ENCODE measurements at places on chromosomes 12 and 14.

- no peak for DNase-seq
Observed at GRCh38 chr14:101873076-101873825, 91.1 kb upstream of the DYNC1H1 start.

DNA sequence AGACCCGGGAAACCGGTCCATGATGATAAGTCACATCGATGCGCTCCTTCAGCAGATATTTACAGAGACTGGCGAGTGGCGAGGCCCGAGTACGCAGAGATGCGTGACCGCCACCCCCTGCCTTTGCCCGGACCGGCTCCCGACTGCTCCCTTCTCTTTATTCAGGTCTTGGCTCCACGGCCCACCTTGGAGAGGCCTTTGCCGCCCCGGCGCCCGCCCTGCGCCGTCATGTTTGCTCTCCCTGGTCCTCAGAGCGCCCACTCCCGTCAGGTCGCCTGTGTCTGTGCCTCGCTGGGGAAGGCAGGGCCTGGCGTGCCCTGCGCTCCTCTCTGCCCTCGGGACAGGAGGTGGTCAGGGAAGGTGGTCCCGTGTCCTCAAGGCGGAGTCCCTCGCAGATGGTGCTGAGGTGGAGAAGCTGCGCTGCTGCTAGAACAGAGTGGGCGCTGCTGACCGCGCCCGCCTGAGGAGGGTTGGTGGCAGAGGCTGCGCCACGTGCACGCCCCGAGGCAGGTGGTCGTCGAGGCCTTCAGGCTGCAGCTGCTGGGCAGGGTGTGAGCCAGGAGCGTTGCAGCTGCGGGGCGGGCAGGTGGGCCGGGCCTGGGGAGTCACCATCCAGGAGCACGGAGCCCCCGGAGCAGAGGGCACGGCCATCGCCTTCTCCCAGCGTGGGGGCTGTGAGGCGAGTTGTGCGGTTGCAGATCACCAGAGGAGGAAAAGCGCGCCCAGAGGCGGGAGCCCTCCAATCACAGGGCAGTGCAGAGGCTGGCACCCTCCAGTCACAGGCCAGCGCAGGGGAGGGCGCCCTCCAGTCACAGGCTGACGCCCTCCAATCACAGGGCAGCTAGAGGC lies 27.2 kb downstream of the DDX51 start:
- DNase-seq: no peak

GRCh38 chr14:72618424-72618823 lies 275.5 kb downstream of the DPF3 start:
- no peak for DNase-seq

DNA sequence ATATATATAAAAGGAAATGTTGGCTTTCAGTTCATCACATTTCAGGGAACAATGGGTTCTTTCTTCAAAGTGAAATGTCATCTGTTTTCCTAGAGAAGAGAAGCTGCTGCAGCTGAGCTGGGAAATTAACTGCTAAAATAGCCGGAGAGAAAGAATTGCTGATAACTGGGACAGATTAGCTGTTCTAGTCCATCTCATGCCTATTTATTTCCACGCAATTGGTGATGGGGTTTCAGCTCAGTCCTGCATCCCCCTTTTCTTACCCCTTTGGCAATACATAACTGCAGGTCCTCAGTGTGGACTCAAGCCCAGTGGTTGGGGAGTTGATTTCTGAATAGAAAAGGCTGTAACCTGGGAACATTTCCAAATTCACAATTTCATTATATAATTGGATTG lies 436.9 kb upstream of the TMEM132C start:
- DNase-seq: no peak

DNA sequence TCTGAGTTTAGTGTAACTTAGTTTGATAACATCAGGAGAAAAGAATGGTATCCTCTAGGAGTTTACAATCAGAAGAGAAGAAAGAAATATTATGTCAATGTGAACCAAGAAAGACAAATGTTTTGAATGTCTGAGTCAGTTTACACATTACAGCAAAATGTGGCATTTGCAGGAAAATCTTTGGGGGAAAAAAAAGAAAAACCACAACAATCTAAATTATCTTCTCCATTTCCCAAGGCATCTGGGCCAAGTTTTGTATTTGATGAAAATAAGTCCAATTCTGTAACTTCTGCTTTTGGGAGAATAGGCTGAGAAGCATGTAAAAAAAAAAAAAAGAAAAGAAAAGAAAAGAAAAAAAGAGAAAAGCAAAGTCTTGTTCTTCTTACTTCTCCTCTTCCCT lies 58.8 kb upstream of the FLRT2 start:
- no peak for DNase-seq

DNA sequence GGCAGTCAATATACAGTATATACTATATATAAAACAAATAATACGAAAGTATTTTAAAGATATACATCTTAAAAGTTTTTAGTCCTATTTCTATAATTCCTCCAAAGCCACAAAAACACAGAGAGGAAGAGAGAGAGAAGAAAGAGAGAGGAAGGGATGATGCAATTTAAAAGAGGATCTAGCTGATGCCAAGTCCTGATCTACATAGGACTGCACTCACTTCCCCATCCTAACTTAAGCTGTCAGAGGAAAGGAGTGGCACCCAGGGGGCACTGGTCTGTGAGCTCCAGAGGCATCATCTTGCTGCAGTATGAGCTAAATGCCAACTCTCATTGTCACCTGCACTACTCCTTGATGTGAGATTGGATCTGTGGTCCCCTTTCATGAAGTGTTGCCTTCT lies 95.8 kb downstream of the C12orf42 start:
- peak; percentile 60 for DNase-seq

DNA sequence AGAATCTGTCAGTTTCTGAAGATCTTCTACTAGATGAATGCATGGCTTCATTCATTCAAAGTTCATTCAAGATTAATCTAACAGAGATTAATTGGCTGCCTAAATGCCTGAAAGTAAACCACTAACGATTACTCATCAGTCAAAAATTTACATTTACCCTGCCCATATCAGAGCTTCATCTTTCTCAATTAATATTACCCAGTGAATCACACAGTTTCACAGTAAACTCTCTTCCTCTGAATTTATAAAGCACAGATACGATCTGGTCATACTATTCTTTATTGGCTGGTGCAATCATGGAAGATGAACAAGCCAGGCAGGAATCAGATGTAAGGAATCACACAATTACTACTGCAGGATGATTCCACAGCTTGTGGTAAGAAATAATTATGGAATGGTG lies 377.7 kb downstream of the SLC16A7 start:
- DNase-seq: no peak

DNA sequence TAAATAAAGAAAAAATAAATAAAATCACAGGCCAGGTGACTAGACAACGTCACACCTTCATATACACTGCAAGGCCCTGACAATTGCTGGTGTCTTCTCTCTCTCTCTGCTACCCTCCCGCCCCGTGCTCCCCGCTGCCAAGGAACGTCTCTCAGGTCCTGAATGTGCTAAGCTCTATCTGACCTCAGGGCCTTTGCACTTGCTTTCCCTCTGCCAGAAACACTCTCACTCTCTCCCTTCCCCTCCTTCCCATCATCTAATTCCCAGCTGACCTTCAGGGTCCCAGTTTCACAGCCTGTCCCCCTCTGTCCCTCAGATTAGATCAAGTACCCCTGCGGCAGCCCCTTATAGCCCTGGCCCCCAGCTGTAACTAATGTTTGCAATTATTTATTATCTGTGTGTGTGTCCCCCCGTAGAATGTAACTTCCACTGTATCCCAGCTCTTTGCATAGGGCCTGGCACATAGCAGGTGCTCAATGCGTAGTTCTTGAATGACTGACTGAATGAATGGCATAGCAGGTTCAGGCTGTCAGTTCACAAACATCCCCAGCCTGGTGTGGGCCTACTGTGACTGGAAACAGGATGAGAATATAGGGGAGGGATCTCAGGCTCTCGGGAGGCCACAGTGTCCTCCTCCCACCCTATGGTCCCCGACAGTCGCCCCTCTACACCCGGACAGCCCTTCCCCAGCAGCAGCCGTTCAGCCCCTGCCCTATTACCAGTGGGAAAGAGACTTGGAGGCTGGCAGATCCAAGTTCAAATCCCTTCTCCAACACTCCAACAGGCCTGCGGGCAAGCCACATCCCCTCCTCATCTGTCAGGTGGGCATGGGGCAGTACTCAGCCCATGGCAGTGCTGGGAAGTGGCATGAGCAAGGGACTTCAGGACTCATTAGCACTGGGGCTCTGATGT lies 6.6 kb downstream of the BEGAIN start:
- no peak for DNase-seq

- DNase-seq: no peak
Observed at GRCh38 chr12:85179680-85180270, 100.2 kb upstream of the ALX1 start.

DNA sequence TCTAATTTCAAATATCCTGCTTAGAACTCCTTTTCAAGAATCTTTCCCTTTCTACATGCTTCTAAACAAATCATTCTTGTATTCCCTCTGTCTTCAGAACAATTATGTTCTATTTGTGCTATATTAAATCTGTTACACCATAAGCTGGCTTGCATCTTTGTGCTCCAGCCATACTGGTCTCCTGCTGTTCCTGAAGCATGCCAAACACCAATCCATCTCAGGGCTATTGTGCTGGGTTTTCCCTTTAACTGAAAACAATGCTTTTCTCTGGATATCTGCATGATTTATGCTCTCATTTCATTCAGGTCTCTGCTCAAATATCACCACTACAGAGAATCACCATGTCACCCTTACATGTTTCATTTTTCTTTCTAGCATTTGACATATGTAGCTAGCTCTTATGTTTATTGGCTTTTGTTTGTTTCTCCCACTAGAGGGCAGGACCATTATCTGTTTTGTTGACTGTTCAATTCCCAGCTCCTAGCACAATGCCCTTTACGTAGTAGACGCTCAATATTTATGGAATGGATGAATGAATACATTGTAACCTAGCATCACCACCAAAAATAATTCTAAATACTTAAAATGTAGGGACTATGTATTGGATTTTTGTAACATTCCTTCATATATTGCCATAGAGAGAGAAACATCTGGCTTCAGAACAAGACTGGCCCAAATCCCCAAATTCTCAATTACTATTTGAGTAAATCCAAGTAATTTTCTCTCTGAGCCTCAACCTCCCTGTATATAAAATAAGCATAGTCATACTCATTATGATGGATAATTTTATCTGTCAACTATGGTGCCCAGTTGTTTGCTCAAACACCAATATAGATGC lies 302.0 kb upstream of the SYT1 start:
- DNase-seq: no peak

- no peak for DNase-seq
Observed at GRCh38 chr12:75917083-75917482, 114.5 kb downstream of the PHLDA1 start.

GRCh38 chr14:93880021-93880820 lies 46.9 kb upstream of the FAM181A start:
- no peak for DNase-seq

DNA sequence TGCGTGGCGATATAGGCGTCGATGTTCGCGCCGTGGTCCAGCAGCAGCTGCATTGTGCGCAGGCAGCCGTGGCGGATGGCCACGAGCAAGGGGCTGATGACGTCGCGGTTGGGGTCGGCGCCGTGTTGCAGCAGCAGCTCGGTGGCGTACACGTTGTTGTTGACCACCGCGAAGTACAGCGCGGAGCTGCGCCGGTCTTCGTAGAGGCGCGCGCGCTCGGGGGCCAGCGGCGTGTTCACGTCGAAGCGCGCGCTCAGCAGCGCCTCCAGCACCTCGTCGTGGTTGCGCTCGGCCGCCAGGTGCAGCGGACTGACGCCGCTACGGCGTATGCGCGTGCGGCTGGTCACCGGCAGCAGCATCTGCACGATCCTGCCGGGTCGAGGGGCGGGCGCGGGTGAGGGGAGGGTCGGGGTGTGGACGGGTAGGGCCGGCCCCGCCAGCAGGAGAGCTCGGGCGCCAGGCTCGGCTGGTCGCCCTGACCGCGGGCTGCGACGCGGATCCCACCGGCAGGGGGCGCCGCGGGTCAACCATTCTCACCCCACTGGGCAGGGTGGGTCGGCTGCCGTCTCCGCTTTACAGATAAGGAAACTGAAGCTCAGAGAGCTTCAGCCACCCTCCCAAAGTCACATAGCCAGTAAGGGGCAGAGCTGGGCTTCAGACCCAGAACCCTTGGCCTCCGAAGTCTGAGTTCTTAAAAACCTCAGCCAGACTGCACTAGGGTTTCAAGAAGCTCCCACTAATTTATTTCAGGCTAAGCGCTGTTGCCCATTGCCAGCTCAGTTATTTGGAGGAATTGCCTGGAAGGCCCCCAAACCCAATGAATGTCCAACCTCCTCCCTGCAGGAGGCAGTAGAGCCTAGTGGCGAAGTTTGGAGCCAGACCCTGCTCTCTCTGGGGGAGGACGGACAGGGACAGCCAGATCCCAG lies 12.4 kb downstream of the FAM181A start:
- DNase-seq: peak; percentile 52

GRCh38 chr12:40561395-40561966 lies 130.8 kb upstream of the CNTN1 start:
- DNase-seq: no peak

GRCh38 chr14:58566979-58567378 lies 70.8 kb upstream of the DACT1 start:
- DNase-seq: no peak

- no peak for DNase-seq
Observed at GRCh38 chr12:123491481-123491880, 33.5 kb downstream of the SNRNP35 start.

DNA sequence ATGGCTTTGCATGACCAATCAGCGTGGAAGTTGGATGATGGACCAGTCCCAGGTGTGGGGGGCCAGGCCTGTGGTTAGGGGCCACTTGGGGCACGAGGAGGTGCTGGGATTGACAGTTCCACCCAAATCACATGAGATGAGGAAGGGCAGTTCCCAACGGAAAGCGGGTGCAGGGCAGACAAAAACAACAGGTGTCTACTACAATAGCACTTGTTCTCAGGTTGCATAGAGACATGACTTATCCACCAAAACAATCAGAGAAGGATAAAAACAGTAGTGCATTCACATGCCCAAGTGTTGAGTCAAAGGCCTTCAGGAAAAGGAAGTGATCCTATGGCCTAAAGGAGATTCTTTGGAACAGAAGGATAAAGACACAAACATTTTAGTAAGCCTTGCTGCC lies 14.6 kb upstream of the EIF2B2 start:
- no peak for DNase-seq

DNA sequence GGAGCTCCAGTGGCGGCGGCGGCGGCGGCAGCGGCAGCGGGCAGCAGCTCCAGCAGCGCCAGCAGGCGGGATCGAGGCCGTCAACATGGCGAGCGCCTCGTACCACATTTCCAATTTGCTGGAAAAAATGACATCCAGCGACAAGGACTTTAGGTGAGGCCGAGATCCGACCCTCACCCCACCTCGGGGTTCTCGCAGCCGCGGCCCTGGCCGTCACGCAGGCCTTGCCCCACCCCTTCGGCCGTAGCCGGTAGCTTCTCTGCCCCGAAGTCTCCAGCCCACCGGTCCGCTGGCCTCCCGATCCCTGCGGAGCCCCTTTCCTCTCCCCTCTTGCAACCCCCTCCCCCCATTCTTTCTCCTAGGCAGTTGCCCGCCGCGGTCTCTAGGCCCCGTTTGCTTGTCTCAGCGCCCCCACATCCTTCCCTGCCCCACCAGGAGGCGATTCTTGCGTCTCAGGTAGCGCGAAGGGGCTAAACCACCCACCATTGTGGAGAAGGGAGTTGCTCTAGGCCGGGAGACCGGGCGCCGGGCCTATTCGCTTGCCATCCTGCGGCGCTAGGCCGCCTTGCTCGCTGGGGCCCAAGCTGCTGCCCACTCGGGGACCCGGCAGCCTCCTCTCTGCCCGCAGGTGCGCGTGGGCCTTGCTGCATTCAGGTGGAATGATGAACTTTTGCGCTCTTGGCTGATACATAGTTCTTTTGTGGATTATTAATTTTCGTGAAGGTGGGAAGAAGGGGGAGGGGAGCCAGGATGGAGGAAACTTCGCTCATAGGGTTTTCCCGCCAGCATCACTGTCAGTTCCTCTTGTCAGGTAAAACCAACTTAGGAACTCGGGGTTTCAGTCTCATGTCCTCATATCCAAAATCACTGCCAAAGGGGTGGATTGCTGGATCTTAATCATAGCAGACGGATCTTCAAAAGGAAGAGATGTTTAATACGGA lies 745 bp downstream of the CAND1 start:
- DNase-seq: no peak
